ENCODE measurements at places on chromosomes 2 and 18. TPM values are rescaled to one million over a fixed set of nuclear protein-coding genes. Genes with fewer than 3 reads are reported as not detected.

- peak; percentile 25 for DNase-seq
Observed at GRCh38 chr2:190050001-190050400, 12.5 kb downstream of the MSTN start.

DNA sequence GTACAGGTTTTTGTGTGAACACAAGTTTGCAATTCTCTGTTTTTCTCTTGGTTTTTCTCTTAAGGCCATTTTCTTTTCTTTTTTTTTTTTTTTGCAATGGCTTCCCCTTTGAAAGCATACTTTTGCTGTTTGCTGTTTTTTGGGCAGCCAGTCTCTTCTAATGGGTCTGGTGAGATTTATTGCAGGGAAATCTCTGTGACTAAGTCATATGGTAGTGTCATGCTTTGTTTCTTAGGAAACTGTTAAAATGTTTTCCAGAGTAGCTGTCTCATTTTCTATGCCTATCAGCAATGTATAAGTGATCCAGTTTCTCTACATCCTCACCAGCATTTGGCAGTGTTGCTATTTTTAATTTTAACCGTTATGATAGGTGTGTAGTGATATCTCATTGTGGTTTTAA lies 27.9 kb upstream of the CDCA7 start:
- DNase-seq = no peak

The DNAJC5G gene
- total RNA-seq = not detected

The FEV gene
- total RNA-seq = not detected

DNA sequence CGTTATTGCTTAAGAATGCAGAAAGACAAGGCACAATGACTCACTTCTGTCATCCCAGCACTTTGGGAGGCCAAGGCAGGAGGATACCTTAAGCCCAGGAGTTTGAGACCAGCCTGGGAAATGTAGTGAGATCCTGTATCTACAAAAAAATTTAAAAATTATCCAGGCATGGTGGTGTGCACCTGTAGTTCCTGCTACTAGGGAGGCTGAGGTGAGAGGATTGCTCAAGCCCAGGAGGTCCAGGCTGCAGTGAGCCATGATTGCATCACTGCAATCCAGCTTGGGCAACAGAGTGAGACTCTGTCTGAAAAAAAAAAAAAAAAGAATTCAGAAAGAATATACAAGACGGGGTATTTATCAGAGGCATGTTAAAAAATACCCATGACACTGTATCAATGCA lies 182.0 kb upstream of the SPOPL start:
- no peak for DNase-seq

GRCh38 chr2:129801575-129801974 lies 177.9 kb upstream of the RAB6C start:
- no peak for DNase-seq
